Glomerular endothelial cell (primary cell): ENCODE measurements at places on chromosomes 4 and X. TPM values are rescaled to one million over a fixed set of nuclear protein-coding genes. Genes with fewer than 3 reads are reported as not detected.

The DCAF8L2 gene
- total RNA-seq = not detected in 2 replicates

The UBE2D3 gene
- 319 and 344 TPM in 2 replicates for total RNA-seq

The ARR3 gene
- total RNA-seq = not detected in 2 replicates

The TSPYL2 gene
- 6.2 and 10.0 TPM in 2 replicates for total RNA-seq

GRCh38 chr4:118587116-118587831, 97.9 kb upstream of the METTL14 start:
- DNase-seq = no peak
